ENCODE measurements at places on chromosomes 6 and 20. TPM values are rescaled to one million over a fixed set of nuclear protein-coding genes. Genes with fewer than 3 reads are reported as not detected.

BTN1A1 gene
- total RNA-seq = not detected

TP53INP2 gene
- total RNA-seq = 3.5 TPM

SPATS1 gene
- not detected for total RNA-seq

SLC25A27 gene
- 5.7 TPM for total RNA-seq

TGIF2 gene
- total RNA-seq = 47.4 TPM

SRPK1 gene
- total RNA-seq = 30.7 TPM

SFT2D1 gene
- 34.2 TPM for total RNA-seq

LGSN gene
- under 0.01 TPM for total RNA-seq

C6orf163 gene
- 0.81 TPM for total RNA-seq

HCRTR2 gene
- not detected for total RNA-seq

HLA-E gene
- 1,118 TPM for total RNA-seq

EDN3 gene
- total RNA-seq = not detected

RHAG gene
- 3.5 TPM for total RNA-seq

NKX2-4 gene
- not detected for total RNA-seq

SLC17A9 gene
- 28.8 TPM for total RNA-seq

RNF39 gene
- total RNA-seq = not detected

B3GAT2 gene
- not detected for total RNA-seq

PBOV1 gene
- not detected for total RNA-seq

TMEM74B gene
- total RNA-seq = 0.27 TPM

SLC29A1 gene
- total RNA-seq = 26.9 TPM
